ENCODE measurements at places on chromosomes 12 and 14. TPM values are rescaled to one million over a fixed set of nuclear protein-coding genes. Genes with fewer than 3 reads are reported as not detected.
A peak's percentile ranks its signal among the peaks of the same experiment; 100 is the strongest.

DNA sequence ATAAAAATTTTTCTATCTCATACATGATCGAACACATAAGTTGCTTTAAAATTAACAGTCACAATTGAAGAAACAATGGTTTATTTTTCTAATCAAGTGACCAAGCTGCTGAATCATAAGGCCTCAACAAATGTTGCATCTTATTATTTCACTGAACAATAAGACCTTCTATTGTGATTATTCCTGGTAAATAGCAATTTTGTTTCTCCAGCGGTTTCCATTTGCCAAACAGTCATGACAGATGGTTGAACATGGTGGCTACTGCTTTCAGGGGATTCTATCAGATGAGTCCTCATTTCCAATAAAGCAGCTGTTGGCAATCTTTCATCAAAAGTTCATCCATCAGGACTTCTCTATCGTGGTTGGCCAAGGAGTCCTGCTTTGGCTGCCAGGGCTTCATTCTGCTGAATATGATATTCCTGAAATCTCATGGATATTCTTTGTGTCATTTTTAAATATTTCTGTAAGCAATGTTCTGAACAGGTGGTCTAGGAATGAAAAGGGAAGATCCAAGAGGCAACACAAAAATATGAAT lies 13.0 kb downstream of the TOMM20L start:
- H3K27me3 ChIP-seq = no peaks in the 10 kb centered on the region
- no peak for DNase-seq
- H3K36me3 ChIP-seq = no peaks in the 10 kb centered on the region
- no peaks in the 10 kb centered on the region for H3K4me1 ChIP-seq
- no peak overlapping the region for H3K27ac ChIP-seq

Gene OTX2
- not detected for total RNA-seq

- no peak overlapping the region for H3K27ac ChIP-seq
- no peak overlapping the region for H3K4me3 ChIP-seq
- H3K4me1 ChIP-seq = no peaks in the 10 kb centered on the region
- no peaks in the 10 kb centered on the region for H3K27me3 ChIP-seq
- DNase-seq = no peak
Measured at GRCh38 chr14:61395115-61395725, 73.8 kb downstream of the PRKCH start.

GRCh38 chr12:103139876-103140275 lies 182.4 kb downstream of the ASCL1 start:
- no peak overlapping the region for H3K4me3 ChIP-seq
- H3K36me3 ChIP-seq = no peaks in the 10 kb centered on the region
- H3K4me1 ChIP-seq = no peaks in the 10 kb centered on the region

Gene DACT1
- total RNA-seq = 5.9 TPM

DNA sequence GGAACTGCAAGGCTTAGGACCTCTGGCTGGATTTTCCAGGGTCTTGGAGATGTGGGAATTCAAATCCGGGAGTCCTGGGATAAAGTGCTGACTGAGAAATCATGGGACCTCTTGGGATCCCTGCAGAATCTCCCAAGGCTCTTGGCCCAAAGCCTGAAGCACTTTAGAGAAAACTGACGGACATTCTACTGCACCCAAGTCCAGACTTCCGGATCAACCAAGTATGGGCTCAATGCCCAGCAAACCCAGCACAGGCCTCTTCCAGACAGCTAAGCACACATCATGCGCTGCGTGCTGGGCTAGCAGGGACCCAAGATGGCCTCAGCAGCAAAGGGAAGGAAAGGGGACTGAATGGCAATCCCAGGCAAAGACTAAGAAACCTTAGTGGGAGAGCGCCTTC lies 85.0 kb downstream of the ACTN1 start:
- DNase-seq = peak; percentile 47
- no peak overlapping the region for H3K4me3 ChIP-seq
- no peaks in the 10 kb centered on the region for H3K27me3 ChIP-seq
- no peaks in the 10 kb centered on the region for H3K36me3 ChIP-seq
- peak overlapping the region; percentile 52 for H3K27ac ChIP-seq

GRCh38 chr14:31944256-31945073 lies 132.6 kb upstream of the ARHGAP5 start:
- H3K36me3 ChIP-seq = no peaks in the 10 kb centered on the region
- no peak overlapping the region for H3K27ac ChIP-seq
- H3K4me1 ChIP-seq = no peaks in the 10 kb centered on the region
- no peak overlapping the region for H3K4me3 ChIP-seq
- no peak for DNase-seq
- H3K27me3 ChIP-seq = no peaks in the 10 kb centered on the region

DNA sequence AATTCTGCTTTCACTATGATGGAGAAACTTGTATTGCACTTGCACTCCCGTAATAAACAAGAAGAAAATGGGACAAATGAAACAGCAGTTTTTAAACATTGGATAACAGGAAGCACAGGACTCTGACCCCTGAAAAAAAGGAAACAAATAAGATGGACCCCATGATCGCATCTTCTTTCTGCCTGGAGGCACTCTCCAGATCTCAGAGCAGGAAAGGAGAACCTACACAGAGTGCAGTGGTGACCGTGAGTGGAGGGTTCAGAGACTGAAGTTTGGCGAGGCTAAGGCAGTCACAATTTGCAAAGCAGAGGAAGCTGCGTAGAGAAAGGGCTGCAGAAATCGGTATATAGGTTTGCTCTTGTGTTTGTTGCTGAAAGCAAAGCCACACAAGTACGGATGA lies 6.1 kb upstream of the FGF6 start:
- no peaks in the 10 kb centered on the region for H3K36me3 ChIP-seq
- no peak for DNase-seq
- no peak overlapping the region for H3K27ac ChIP-seq
- H3K4me3 ChIP-seq = no peak overlapping the region
- no peaks in the 10 kb centered on the region for H3K4me1 ChIP-seq

Gene C1R
- total RNA-seq = 533 TPM

- H3K36me3 ChIP-seq = no peaks in the 10 kb centered on the region
- H3K4me3 ChIP-seq = no peak overlapping the region
Measured at GRCh38 chr12:113477171-113477841, 5.6 kb upstream of the LHX5 start.

- peak overlapping the region; percentile 13 for H3K27ac ChIP-seq
- no peaks in the 10 kb centered on the region for H3K27me3 ChIP-seq
- DNase-seq = no peak
- no peaks in the 10 kb centered on the region for H3K36me3 ChIP-seq
Measured at GRCh38 chr14:95481391-95482022, 34.9 kb downstream of the SYNE3 start.

- DNase-seq = no peak
- H3K27me3 ChIP-seq = no peaks in the 10 kb centered on the region
- H3K27ac ChIP-seq = no peak overlapping the region
- H3K4me1 ChIP-seq = no peaks in the 10 kb centered on the region
Measured at GRCh38 chr12:3032770-3033538, 44.2 kb upstream of the TSPAN9 start.

GRCh38 chr12:50618864-50619609 lies 114.3 kb downstream of the DIP2B start:
- no peak overlapping the region for H3K4me3 ChIP-seq
- H3K27me3 ChIP-seq = no peaks in the 10 kb centered on the region
- DNase-seq = no peak
- H3K27ac ChIP-seq = no peak overlapping the region
- H3K4me1 ChIP-seq = no peaks in the 10 kb centered on the region

DNA sequence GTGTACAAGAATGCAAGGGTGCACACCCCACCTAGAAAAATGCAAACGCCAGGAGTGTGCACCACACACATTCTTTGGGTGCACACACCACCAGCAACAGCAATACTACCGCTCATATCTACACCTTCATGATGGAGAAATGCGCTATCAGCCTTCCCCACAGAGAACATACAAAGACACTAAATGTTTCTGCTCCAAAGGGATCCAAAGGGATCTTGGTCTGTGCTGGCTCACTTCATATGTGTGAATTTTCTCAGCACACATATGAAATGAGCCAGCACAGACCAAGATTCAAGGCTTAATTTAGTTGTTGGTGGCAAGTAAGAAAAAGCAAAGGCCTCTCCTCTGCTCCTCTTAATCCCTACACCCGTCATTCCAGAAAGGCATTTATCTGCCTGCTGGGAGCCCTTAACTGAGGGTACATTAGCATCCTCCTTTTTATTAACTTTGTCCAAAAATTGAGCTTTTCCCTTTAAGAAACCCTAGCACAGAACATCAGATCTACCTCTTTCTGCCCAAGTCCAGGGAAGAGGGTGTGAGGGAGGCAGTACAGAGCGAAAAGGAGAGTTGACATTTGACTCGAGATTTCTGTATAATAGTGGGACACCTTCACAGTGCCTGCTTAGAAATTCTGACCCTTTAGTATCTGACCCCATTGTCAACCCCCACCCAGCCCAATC lies 8.3 kb downstream of the BMP4 start:
- no peak for DNase-seq
- H3K4me3 ChIP-seq = no peak overlapping the region
- H3K36me3 ChIP-seq = no peaks in the 10 kb centered on the region
- H3K27ac ChIP-seq = no peak overlapping the region
- peaks cover 5% of the 10 kb centered on the region for H3K27me3 ChIP-seq

DNA sequence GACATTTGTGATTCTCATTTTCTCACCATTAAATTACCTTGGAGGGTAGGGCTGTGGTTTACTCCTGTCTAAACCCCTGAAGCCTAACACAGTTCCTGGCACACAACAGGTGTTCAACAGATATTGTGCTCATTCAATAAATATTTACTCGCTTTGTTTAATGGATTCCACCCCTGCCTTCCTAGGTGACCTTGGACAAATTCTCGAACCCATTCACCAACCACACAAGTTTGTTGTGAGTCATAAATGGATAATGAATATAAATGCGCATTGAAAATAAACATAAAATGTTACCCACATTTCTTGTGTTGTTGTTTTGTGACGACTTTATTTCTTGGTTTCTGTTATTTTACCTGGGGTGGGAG lies 362 bp upstream of the TSFM start:
- DNase-seq = no peak
- no peak overlapping the region for H3K27ac ChIP-seq
- H3K27me3 ChIP-seq = no peaks in the 10 kb centered on the region
- H3K36me3 ChIP-seq = no peaks in the 10 kb centered on the region
- H3K4me1 ChIP-seq = no peaks in the 10 kb centered on the region

- no peak for DNase-seq
- H3K4me1 ChIP-seq = no peaks in the 10 kb centered on the region
- no peak overlapping the region for H3K4me3 ChIP-seq
- no peaks in the 10 kb centered on the region for H3K27me3 ChIP-seq
Measured at GRCh38 chr14:28240909-28241308, 525.7 kb upstream of the FOXG1 start.

- H3K27me3 ChIP-seq = no peaks in the 10 kb centered on the region
- no peak for DNase-seq
- no peaks in the 10 kb centered on the region for H3K36me3 ChIP-seq
- H3K27ac ChIP-seq = no peak overlapping the region
- H3K4me1 ChIP-seq = no peaks in the 10 kb centered on the region
Measured at GRCh38 chr14:85687456-85687855, 157.5 kb downstream of the FLRT2 start.

DNA sequence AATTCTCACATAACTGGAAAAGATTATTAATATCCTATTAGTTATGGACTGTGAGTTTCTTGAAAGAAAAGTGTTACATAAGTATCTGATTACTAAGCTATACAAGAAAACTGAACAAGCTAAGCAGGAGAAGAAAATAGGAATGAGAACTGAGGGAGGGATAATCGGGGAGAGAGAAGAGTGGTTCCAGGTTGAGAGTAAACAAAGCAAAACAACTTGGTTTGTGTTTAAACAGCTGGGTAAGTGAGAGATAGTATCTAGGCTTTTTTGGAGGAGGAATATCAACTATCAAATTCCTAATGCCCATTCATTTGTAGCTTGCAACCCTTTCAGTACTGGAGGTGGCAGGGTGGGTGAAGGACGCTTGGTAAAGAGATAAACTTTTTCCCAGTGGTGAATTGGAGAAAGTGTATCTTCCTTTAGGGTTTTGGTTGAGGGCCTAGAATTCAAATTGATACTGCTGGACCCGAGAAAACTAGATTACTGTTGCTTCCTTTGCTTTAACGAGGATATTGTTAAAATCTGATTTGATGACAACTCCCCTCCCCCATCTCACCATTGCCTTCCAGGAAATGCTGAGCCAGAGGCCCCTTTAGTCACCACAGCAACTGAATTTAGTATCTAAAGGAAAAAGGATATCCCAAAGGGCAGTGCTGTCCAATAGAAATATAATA lies 2.0 kb upstream of the SLC2A3 start:
- no peak overlapping the region for H3K27ac ChIP-seq
- H3K4me3 ChIP-seq = no peak overlapping the region
- no peaks in the 10 kb centered on the region for H3K36me3 ChIP-seq
- H3K27me3 ChIP-seq = no peaks in the 10 kb centered on the region
- no peak for DNase-seq

- no peak overlapping the region for H3K27ac ChIP-seq
- no peaks in the 10 kb centered on the region for H3K36me3 ChIP-seq
- no peak overlapping the region for H3K4me3 ChIP-seq
- no peaks in the 10 kb centered on the region for H3K4me1 ChIP-seq
- no peak for DNase-seq
- no peaks in the 10 kb centered on the region for H3K27me3 ChIP-seq
Measured at GRCh38 chr14:79580414-79580813, 630.9 kb downstream of the DIO2 start.

DNA sequence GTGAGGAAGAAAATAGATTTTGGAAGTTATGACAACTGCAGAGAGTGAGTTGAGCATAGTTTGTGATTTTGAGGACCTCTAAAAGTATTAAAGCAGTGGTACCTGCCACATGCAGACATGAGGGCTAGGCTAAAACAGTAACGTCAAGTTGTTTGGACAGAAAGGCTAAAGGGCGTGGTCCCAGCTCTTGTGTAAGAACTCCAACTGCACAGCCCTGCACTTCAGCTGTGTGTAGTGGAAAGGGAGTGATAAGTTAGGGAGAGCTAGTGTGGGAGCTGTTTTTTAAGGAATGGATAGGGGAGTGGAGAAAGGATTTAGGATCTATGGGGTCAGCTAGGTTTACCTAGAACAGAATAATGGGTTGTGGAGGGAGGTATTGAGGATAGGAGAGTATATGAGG lies 39.5 kb downstream of the TESPA1 start:
- H3K27ac ChIP-seq = no peak overlapping the region
- no peak overlapping the region for H3K4me3 ChIP-seq
- no peak for DNase-seq
- H3K36me3 ChIP-seq = no peaks in the 10 kb centered on the region
- H3K4me1 ChIP-seq = no peaks in the 10 kb centered on the region

Gene LTB4R2
- not detected for total RNA-seq

GRCh38 chr12:42582050-42582449 lies 7.5 kb downstream of the PRICKLE1 start:
- H3K27ac ChIP-seq = peak overlapping the region; percentile 3
- no peaks in the 10 kb centered on the region for H3K27me3 ChIP-seq
- H3K36me3 ChIP-seq = no peaks in the 10 kb centered on the region
- no peak overlapping the region for H3K4me3 ChIP-seq

GRCh38 chr12:110234755-110235154 lies 46.3 kb upstream of the ATP2A2 start:
- H3K27me3 ChIP-seq = no peaks in the 10 kb centered on the region
- peak overlapping the region; percentile 10 for H3K27ac ChIP-seq
- no peak for DNase-seq

DNA sequence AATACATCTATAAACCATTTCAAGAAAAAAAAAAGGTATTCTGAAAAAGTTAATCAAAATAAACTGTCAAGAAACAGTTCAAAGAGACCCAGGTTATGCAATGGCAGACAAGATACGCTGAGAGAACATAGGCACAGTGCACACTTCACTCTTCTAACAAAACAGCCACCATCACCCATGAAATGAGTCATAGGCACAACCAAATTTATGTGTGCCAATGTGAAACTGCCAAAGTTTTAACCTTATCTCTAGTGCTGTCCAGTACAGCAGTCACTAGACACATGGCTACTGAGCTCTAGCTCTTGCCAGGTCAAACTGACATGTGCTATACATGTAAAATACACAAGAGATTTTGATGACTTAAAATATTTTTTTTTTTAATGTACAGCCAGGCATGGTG lies 1.4 kb downstream of the CEP128 start:
- no peak for DNase-seq
- no peaks in the 10 kb centered on the region for H3K36me3 ChIP-seq
- H3K4me1 ChIP-seq = no peaks in the 10 kb centered on the region
- no peaks in the 10 kb centered on the region for H3K27me3 ChIP-seq

Data from uterus (tissue), 4 donors.